ENCODE measurements at places on chromosomes 4 and X.

GRCh38 chr4:167102475-167102874 lies 131.8 kb downstream of the SPOCK3 start:
- no peak for DNase-seq

DNA sequence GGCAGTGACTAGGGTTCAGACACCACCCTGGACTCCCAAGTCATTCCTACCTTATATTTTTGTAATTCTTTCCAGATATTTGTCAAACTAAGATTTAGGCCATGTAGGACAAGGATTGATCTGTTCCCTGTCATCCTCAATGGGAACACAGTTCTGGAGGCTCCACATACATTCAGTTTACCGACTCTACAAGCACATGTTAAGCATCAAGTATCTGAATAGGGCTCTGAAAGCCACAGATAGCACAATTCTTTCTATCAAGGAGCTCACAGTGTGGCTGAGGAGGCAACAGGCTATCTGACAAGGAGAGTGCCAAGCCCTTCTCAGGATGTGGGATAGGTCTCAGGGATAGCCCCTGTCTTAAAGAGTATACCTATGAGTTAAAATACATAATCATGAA lies 37.0 kb upstream of the CXCL8 start:
- no peak for DNase-seq

- DNase-seq, result no peak
These were observed 723 bp downstream of the WDFY3 start for GRCh38 chr4:84965553-84966381.

- DNase-seq, result no peak
These were observed 56.5 kb downstream of the BMPR1B start for GRCh38 chr4:94814237-94814636.

- DNase-seq, result no peak
These were observed 2.0 kb upstream of the PGK1 start for GRCh38 chrX:78102091-78102490.

GRCh38 chr4:74501579-74501978 lies 56.6 kb downstream of the AREG start:
- DNase-seq, result no peak
